ENCODE measurements at places on chromosomes 5 and 9. TPM values are rescaled to one million over a fixed set of nuclear protein-coding genes. Genes with fewer than 3 reads are reported as not detected.

DNA sequence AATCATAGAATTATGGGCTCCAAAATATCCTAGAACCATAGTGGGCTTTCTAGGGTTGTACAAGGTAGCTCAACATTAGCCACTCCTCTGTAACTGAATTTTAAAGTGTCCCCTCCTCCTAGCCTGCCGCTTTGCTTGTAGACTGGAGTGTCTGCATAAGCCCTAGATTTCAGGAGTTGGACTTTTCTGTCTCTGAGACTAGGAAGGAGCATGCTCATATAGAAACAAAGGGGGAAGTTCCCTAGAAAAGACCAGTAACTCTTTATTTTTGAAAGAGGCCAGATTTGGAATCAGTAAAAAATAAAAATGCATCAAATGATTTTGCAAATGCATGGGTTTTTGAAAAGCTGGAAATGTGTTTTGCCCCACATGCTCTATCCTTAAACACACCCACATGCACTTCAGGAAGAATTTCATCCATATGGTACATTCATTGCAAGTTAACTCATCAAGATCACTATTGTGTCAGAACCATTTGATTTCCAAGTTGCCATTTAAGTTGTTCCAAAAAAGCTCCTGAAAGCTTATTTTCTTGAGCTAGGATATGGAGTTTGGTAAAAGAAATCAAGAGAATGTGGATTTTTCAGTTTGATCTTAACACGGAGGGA, 121.0 kb upstream of the NR3C1 start:
- DNase-seq = peak; percentile 26

GRCh38 chr5:169121630-169122420, 179.1 kb downstream of the SLIT3 start:
- peak; percentile 36 for DNase-seq

- DNase-seq = no peak
Measured at GRCh38 chr5:103452666-103453065, 109.9 kb downstream of the NUDT12 start.

- no peak for DNase-seq
Measured at GRCh38 chr5:87116825-87117512, 150.7 kb upstream of the RASA1 start.

DNA sequence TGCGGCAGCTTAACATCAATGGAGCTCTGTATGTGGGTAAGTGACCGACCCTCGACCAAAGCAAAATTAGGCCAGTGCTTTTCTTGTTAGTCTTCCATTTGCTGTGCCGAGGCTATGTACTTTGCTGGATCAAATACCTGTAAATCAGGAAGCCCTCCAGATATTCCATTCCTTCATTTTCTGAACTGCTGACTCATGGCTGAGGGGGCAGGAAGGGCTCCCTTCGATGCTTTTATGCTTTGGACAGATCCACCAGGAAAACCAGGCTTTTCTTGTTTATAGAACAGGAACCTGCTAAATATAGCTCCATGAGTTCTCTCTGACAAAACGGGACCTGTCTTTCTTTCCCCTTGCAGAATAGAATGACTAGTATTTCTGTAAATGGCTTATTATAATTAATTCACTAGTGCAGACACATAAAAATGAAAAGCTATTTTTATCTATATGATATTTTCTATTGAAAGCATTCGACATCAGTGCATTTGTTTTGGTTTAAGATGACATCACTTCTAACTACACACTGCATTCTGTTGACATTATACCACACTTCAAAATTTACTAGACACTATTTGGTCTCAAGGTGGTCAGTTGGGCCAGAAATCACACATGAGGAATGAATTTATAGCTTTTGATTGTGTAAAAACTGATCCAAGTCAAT, 93.3 kb downstream of the LIFR start:
- DNase-seq = peak; percentile 47

Gene IFNK
- polyA plus RNA-seq = not detected

Gene DOCK2
- 1.3 TPM for polyA plus RNA-seq

Gene GZMA
- polyA plus RNA-seq = not detected

Gene FST
- polyA plus RNA-seq = 1,058 TPM

Gene CER1
- not detected for polyA plus RNA-seq

Gene ADAMTS12
- 35.9 TPM for polyA plus RNA-seq

Gene CCNB1
- 166 TPM for polyA plus RNA-seq

Gene CRB2
- polyA plus RNA-seq = not detected
